ENCODE measurements at places on chromosomes 11 and 22.

DNA sequence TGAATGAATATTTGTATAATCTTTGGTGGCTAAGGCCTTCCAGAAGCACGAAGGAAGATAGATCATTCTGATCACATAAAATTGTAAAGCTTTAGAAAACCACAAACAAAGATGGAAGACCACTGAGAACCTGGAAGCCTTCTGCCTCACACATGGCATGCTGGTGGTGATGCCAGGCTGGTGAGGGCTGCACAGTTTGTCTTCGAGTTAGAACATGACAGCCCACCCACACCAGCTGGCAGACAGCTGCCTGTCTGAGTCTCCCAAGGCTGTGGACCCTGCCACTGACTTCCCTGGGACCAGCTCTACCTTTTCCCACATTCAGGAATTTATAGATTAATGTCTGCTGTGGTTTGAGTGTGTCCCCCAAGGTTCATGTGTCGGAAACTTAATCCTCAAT is 48.8 kb upstream of the B3GAT1 start:
- no peak for DNase-seq

GRCh38 chr22:43313244-43313889 is 29.8 kb downstream of the SCUBE1 start:
- no peak for DNase-seq

- DNase-seq, result no peak
Measured at GRCh38 chr22:20159076-20159475, 8.2 kb upstream of the CCDC188 start.

DNA sequence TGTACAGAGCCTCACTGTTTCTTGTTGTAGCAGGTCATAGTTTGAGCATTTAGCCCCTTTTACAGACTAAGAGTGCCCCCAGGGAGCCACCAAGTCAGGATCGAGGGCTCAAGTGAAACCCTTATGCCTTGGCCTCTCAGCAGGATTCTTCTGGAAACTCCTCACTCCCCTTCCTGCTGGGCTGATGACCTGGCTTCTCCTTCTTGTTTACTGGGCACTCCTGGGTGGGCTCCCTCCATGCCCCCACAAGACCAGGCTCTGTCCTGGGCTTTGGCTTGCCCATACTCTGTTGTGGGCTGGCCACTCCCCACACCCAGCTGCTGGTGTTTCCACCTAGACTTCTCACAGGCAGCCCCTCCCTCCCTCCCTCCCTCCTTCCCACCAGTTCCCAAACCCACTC is 69.6 kb downstream of the MED15 start:
- no peak for DNase-seq

DNA sequence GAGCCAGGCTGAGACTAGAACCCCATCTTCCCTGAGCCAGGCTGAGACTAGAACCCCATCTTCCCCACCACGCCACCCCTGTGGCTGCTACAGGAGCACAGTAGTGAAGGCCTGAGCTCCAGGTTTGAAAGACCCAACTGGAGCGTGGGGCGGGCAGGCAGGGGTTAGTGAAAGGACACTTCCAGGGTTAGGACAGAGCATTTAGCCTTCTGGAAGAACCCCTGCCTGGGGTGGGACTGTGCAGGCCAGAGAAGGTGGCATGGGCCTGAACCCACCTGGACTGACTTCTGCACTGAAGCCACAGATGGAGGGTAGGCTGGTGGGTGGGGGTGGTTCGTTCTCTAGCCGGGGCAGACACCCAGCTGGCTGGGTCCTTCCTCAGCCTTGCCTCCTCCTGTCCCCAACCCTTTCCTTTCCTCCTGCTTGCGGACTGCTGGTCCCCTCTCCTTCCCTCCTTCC is 24.1 kb downstream of the SUN2 start:
- no peak for DNase-seq

GRCh38 chr22:46833228-46833627 is 70.8 kb downstream of the TBC1D22A start:
- peak; percentile 50 for DNase-seq

DNA sequence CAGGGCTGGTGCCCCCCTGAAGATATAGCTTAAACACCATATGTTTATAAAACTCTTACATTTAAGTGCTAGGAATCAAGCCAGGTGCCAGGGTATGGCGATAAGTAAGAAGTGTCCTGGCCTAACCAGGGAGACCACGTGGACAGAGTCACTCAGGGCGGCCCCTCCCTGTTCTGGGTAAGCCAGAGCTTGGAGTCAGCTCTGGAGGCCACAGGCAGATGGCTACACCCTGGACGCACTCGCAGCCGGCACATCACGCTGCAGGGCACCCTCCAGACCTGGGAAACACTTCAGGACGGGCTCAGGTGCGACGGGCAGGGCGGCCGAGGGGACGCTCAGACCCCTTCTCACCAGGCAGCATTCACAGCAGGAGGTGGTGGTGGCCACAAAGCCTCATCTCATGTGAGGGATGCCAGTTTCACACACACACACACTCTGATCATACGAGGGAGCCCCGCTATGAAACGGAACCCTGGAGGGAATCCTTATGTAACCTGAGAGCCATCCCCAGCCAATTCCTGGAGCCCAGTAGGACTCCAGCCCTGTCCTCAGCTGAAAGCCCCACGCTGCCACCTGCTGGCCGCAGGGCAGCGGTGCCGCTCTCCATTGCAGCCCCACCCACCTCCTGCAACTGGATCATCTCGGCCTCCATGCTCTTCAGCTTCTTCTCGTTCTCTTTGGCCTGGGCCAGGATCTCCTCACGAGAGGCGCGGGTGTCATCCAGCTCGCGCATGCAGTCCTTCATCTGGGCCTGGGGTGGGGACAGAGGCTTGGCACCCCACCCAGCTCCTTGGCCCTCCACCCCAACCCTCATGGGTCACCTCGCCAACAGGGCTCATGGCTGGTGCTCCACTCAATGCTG is 33.4 kb downstream of the APOL1 start:
- DNase-seq, result peak; percentile 38

DNA sequence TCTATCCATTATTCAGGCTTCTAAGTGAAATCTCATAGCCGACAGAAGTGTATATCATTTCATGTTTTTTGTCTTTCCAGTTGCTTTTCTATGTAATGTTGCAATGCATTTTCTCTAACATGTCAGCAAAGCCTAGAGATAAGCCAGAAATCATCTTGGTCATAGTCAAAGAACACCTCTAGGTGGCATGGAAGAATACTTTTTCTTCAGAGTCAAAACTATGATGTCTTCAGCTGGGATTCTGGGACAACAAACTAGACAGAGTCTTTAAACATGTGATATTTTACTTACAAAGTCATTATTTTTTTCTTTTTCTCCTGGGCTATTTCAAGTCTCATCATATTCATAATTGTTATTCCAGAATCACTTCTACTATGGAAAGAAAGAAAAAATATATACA is 4.4 kb downstream of the GAS2 start:
- DNase-seq, result peak; percentile 23
